ENCODE measurements at places on chromosomes 6 and 20.

GRCh38 chr20:54605319-54605718 is 129.9 kb downstream of the DOK5 start:
- no peak for DNase-seq

DNA sequence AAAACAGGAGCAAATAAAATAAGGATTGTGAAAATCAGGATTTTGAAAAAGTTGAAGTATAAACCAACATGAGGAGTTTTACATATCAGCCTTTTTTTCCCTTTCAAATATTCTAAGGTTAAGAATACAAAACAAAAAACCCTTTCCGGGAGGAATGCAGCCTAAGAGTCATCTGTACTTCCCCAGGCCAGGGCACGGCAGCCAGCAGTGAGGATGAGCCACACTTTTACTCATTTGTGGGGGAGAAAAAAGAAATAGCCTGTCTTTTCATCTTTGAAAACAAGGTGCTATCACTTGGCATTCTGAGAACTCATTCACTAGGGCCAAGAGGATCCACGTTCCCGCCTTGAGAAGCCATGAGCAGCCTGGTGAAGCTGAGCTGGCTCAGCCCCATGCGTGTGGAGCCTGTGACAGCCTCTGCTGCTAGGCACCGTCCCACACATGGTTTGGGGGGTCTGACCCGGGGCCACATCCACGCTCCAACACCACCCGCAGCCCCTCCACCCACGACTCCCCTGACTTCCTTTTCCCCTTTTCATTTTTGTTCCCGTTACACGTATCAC is 11.2 kb downstream of the SLC22A1 start:
- no peak for DNase-seq

DNA sequence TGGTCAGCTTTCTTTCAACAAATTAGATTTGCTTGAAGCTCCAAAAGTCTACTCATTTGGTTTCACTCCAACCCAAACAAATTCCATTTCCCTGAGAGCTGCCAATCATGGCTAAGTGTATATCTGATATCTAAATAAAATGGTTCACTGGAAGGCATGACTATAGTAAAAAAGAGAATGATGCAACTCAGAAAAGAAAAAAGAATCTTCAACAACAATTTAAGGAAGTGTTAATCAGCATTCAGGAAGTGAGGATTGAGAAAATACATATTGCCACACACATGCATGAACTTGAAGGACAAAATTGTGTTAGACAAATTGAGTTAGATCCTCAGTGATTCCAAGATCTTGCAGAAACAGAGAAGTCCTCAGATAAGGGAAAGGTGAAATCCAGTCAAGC is 972.9 kb upstream of the FLRT3 start:
- no peak for DNase-seq

GRCh38 chr6:15487262-15487661 is 175.6 kb downstream of the DTNBP1 start:
- DNase-seq: no peak

- DNase-seq: no peak
Measured at GRCh38 chr6:163094881-163095280, 319.6 kb upstream of the QKI start.

DNA sequence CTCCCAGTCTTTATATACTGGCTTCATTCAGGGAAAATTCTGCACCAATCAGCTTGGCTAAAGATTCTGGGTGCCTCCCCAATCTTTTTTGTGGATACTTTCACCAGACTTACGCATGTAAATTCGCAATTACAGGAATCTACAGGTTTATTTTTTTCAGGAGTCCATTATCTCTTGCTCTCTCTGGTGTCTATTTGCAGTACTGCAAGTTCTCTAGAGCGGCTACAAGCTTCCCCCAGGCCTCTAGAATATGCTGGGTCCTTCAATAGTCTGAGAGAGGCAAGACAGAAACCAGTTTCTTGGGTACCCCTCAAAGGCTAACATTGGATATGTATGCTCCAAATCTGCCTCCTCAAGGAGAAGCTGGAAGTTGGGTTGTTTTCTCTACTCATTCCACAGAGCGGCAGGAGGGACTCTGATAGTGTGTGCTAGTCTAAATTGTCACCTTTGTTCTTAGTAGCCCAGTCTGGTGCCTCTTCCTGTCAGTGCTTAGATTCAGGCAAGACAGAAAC is 58.5 kb downstream of the SUN5 start:
- DNase-seq: no peak

GRCh38 chr20:23230766-23231385 is 119.7 kb upstream of the NXT1 start:
- DNase-seq: no peak

GRCh38 chr6:130797061-130797460 is 30.1 kb upstream of the SMLR1 start:
- DNase-seq: no peak

DNA sequence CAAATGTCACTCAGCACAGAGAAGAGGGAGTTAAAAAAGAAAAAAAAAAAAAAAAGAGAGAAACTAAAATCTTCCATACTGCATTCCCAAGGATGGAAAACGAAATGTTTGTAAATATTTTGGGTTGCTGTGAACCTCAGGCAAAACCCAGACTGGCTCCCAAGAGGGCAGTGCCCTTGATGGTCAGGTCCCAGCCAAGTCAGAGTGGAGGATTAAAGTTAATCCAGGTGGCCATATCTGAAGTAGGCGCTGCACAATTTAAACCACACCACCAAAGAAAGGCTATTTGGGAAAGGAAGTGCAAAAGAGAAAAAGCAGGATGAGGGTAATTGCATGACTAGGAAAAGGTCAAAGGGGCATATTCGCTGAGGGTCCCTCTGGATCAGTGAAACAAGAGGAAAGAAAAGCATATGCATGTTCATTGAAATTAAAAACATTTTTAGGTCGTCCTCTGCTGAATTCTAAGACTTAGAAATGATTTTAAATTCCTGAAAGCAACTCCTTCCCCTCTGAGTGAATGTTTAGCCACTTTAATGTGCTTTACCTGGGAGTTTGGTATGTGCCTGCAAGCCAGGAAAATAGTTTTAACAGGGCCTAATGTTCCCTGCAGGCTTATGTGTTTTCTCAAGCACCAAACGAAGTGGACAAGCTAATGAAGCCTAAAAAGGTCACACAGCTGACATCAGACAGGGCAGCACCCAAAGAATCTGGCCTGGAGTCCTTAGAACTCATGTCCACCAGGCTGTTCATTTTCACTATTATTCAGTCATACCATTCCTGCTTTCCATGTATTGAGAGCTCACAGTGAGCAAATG is 159.1 kb downstream of the HACE1 start:
- DNase-seq: no peak

- DNase-seq: no peak
Measured at GRCh38 chr6:2376429-2377355, 131.3 kb upstream of the GMDS start.

GRCh38 chr6:36592221-36592655 is 1.9 kb upstream of the SRSF3 start:
- DNase-seq: no peak

DNA sequence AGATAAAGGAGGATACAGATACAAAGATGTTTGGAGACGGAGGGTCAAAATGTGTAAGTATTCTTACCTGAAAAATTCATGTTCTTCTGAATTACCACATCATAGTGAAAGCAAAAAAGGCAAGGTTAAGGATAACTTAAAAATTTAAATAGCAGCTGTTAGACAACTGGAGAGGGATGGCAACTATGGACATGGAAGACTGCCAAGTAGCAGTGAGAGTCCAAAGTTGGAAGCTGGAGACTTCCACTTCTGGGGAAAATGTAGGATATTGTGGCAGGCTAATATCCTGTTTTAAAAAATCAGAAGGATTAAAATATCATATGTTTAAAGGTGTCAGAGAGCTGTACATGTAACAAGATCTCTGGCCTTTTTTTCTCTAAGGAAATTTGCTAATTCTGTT is 29.8 kb downstream of the SYCP2 start:
- DNase-seq: no peak

DNA sequence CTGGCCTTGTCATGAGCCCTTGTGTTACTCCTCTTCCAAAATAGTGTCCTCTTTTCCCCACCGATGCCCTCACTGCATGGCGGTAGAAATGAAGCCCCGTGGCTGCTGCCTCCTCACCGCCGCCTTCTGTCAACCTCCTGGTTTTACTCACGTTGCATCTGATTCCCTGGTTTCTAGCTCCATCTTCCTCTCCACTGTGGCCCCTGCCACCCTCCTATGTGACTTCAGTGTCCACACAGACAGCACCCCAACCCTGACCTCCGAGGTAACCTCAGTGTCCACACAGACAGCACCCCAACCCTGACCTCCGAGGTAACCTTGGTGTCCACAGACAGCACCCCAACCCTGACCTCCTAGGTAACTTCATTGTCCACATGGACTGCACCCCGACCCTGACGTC is 122.8 kb upstream of the THBS2 start:
- no peak for DNase-seq
